ENCODE measurements at places on chromosomes 4 and X. TPM values are rescaled to one million over a fixed set of nuclear protein-coding genes. Genes with fewer than 3 reads are reported as not detected.

DNA sequence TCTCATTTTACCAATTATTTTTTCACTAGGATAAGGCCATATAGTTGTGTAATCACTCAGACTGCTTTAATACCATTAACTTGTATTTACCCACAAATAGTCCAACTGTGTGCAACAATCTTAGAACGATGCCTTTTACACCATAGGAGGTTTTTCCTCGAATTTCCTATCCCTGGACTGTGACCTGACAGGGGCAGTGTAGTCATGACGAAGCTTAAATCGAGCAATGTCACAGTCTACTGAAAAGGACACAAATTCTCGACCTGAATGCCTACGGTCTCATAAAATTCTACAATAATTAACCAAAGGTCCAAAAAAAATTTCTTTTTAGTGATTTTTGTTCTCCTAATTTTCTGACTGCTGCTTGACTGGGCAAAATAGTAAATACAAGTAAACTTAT lies 208.9 kb downstream of the ADAMTS3 start:
- no peak for DNase-seq

The RBMXL3 gene
- polyA plus RNA-seq: not detected

GRCh38 chr4:7971881-7972500 lies 32.3 kb upstream of the AFAP1 start:
- DNase-seq: no peak

- no peak for DNase-seq
These were observed 89.8 kb downstream of the EIF4E start for GRCh38 chr4:98838977-98839618.

DNA sequence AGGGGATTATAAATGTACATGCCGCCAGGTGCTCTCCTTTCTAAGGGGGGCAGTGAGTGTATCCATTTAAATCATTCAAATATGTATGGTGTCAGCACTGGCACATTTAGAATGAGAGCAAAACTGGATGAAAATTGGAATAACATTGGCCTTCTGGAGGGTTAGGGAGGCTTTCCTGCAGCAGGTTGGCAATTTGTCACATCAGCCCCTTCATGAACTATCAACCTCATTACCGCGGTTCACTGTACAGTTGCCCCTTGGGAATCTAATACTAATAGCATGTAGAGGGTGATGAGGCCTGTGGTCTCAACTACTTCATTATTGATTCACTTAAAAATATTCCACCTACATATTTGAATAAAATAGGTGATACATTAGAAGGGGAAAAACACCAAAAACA lies 117.9 kb downstream of the PDHA2 start:
- no peak for DNase-seq

The POU4F2 gene
- polyA plus RNA-seq: not detected

DNA sequence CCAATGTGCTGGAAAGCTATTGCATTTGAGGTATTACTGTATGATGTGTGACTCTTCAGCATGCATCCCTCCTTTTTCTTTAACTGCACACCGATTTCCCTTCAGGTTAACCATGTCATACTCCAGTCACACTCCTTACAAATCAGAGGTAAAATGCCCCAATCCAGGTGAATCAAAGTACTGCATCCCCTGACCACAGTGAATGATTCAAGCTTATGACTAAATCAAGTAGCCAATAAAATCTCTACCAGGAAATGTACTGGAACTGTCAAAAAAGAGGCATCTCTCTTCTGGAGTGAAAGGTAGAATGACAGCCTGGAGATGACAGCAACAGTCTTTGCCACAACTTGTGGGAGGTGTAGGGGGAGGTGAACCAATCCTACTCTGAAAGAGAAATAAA lies 10.4 kb downstream of the ADAMTS3 start:
- DNase-seq: no peak

DNA sequence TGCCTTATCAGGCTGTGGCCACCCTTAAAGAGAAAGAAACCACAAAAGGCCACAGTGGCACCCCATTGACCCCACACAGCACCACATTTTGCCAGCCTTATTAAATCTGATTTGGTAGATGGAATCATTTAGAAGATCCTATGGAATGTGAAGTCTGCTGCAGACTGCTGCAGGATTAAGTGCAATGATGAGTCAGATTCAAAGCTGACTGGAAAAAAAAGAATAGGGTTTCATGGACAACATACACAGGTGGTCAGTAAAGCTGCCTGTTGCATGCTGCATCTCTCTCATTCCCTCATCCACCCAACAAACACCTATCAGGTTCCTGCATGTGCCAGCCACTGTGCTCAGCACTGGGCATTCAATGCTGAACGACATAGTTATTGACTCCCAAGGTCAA lies 56.6 kb downstream of the CHST7 start:
- no peak for DNase-seq

GRCh38 chrX:104864296-104864695 lies 298.3 kb downstream of the IL1RAPL2 start:
- DNase-seq: no peak

DNA sequence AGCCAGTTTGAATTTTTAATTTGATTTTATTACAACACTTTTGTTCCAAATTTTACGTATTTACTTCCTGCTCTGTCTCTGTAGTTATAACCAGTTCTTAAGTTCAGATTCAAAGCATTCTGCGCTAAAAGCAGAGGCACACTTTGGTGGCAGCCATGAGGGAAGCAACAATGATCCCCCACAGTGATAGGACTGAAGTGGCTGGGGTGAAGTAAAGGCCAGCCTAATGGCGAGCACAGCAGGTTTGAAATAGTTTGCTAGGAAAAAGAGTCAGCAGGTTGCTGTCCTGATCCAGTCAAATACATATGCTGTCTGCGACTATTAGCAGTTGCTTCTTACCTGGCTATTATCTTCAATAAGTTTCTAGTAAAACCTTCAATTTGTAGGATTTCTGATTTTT lies 176.3 kb downstream of the RPA4 start:
- DNase-seq: no peak

The GPRASP3 gene
- polyA plus RNA-seq: 18.9 TPM

The TMEM164 gene
- polyA plus RNA-seq: 40.5 TPM

The HSFX1 gene
- polyA plus RNA-seq: 1.4 TPM
